ENCODE measurements at places on chromosomes 12 and 14.

DNA sequence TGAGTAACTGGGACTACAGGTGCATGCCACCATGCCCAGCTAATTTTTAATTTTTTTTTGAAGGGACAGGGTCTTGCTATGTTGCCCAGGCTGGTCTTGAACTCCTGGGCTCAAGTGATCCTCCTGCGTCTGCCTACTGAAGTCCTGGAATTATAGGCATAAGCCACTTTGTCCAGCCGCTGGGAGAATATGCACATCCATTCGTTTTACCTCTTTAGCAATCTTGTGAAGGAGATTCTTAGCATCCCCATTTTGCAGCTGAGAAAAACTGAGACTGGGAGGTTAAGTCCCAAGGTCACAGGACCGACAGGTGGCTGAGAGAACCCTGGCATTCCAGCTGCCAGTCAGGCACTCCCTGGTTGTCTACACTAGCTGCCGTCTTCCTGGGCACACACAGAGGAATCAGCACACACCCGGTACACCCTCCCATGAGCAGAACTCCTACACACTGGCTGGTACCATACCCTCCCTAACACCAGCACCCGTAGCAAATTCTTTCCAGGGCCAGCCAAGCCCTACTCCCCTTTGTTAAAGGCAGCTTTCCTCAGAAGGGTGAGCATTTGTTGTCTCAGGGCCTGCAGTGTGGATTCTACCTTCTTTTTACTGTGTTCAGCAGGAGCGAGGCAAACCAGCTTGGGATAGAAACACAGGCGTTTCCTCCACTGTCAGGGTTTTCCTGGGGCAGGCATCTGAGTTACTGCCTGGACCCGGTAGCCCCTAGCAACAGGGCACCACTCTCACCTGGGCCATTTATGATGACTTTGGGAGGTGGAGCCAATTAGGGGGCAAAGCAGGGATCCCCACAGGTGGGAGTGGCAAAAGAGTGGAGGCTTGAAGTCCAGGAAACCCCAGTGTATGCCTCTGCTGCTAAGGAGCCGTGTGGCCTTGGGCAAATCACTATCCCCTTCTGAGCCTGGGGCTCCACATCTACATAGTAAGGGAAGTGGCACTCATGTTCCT lies 70.2 kb downstream of the IRF2BPL start:
- no peak for DNase-seq

DNA sequence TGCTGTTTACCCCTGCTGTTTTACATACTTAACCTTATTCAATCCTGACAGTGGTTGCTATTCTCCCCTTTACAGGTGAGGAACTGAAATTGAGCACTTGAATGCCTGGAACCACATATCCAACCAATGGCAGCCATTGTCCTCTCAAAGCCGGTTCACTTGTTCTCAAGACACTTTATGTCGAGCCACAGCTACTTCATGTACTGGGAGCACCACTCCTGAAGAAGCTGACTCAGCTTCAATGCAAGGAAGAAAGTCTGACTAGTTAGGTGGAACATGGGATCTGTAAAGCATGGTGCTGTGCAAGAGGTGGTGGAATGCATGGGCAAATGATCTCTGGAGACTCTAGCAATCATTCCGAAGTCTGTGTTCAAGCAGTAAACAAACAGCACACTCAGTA lies 113.9 kb upstream of the CPM start:
- DNase-seq: no peak

DNA sequence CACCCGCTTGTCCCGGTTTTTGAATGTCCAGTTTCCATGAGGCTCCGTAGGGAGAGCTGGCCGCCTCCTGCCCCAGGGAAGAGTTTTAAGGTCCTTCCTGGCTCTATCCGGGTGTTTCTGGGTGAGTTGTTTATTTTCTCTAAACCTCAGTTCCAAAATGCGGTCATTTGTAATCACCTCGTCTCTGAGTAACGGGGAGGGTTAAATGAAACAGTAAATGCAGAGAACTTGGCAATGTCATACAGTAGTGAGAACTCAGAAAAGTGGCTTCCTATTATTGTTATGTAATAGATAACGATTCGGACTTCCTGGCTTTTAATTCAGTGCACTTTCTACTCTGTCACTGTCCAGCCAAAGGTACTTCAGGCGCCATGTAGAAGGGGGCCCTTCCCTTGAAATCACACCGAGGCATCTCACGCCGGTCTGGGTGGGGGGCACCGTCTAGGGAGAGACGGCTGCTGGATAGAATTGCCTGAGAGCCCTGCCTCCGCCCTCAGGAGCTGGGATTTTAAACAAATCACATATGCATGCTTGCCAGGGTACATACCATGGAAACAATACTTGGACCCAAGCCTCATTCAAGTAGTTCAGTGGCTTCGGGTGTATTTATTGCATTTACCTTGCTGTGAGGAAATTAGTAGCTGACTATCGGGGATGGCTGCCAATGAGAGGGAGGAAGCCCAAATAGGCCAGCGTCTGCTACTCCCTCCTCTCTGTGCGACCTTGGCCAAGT lies 26.4 kb downstream of the NOS1 start:
- DNase-seq: no peak

GRCh38 chr14:102403028-102403427 lies 40.3 kb downstream of the TECPR2 start:
- DNase-seq: no peak

GRCh38 chr14:76640923-76641395 lies 120.3 kb upstream of the VASH1 start:
- no peak for DNase-seq

DNA sequence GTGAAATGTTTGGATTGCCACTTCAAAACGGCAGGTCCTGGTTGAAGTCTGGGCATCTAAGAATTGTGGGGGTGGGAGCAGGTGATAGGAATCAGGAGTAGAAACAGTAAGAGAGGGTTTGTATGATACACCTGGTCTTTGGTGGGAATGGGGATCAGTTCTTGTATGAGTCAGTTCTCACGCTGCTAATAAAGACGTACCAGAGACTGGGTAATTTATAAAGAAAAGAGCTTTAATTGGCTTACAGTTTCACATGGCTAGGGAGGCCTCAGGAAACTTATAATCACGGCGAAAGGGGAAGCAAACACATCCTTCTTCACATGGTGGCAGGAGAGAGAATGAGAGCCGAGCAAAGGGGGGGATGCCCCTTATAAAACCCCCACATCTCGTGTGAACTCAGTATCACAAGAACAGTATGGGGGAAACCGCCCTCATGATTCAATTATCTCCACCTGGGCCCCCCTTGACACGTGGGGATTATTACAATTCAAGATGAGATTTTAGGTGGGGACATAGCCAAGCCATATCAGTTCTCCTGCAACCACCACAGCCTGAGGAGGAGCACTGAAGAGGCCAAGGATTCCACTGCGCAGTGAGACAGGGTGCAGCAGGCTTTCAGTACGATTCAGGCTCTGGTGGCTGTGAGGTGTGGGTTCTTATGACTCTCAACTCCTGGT lies 52.1 kb downstream of the DRAM1 start:
- DNase-seq: no peak

- no peak for DNase-seq
Observed at GRCh38 chr12:50186681-50187080, 19.5 kb upstream of the CERS5 start.

GRCh38 chr12:57330992-57331391 lies 80.0 kb upstream of the STAC3 start:
- DNase-seq: no peak

DNA sequence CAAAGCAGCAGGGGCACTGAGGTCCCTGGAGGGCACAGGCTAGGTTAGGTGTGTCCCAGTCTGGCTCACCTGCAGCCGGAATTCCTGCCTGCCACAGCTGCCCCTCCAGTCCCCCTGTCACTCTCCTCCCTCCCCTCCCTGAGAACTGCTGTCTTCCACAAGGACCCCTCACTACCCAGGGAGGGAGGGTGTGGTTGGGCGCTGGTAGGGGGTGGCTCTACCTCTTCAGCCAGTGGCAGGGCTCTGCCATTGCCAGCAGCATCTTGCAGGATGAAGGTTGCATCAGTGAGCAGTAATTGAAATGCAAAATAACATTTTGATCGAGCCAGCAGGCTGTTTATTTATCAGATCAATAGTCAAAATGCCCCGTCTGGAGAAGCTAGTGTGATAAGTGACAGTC lies 45.7 kb downstream of the ESRRB start:
- no peak for DNase-seq

DNA sequence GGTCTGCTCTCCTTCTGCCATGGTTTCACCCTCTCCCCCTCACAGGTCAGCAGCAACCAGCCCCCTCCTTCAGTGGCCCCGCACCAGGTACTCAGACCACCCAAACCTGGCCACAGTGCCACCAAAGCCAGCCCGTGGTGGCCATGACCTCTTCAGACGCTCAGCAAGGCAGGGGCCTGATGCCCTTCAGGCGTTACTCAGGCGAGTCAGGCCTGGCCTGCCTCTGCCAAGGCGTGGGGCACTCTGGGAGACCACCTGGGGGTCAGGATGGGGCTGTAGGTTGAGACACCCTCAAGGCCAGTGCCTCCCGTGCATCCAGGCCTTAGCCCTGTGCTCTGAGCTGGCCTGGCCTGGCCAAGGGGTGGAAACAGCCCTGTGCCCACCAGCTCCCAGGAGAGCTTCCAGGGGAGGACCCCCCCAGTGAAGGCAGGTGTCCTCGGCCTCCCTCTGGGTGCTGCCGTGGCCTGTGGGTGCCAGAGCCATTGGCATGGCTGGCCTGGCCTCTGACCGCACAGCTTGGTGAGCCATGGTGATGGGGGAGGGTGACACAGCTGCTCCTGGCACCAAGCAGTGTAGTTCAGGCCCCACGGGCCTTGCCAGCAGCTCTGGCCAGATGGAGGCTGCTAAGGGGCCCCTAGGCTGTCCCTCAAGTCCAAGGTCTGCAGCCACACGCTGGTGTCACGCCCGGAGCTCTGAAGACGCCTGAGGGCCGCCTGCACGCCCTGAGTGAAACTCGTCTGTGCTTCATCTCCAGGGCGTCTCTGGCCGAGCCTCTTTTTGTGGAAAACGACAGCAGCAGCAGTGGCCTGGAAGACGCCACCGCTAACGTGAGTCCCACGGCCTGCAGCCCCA lies 15.1 kb downstream of the XRCC3 start:
- no peak for DNase-seq

DNA sequence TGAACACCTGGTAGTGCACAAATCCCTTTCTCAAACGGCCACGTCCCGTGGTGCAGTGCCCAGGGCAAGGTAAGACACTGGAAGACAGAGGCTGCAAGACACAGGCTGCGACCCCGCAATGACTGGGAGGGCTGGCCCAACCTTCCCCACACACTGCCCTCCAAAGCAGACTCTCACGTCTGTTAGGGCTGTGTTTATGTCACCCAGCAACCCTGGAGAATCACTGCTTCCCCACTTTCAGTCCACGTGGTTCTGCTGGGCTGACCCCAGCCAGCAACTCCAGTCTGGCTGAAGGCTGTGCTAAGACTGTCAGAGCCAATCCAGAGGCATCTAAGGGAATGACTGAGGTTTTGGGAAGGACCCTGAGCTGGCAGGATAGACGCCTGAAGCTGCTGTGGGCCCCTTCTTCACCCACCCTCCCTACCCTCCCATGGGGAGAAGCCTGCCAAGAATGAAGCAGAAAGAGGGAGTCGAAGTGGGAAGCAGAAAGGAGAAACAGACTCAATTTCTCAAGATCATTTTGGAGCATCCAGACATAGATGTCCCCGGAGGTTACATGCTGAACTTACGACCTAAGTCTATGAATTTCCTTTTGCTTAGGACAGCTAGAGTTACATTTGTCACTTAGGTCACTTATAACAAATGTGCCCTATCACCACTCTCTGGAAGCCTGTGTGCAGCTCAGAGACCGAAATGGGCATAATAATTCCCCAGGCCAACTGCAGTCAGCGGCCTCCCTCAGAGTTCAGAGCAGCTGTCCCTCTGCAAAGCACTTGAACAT lies 11.7 kb downstream of the KDM2B start:
- DNase-seq: no peak

Measured in HS-27A (cell line).